Activated naive CD4-positive, alpha-beta T cell treated with anti-CD3 and anti-CD28 coated beads, Interleukin-2, amount 10 ng/mL, durations not matched to agents 5 hours and 36 hours (primary cell): ENCODE measurements at places on chromosomes 12 and 14. TPM values are rescaled to one million over a fixed set of nuclear protein-coding genes. Genes with fewer than 3 reads are reported as not detected.

RGS6 gene
- total RNA-seq: 0.53 TPM

SLC41A2 gene
- 0.82 TPM for total RNA-seq

LAG3 gene
- total RNA-seq: 3.2 TPM

CCDC92 gene
- 21.0 TPM for total RNA-seq

SYCP3 gene
- 0.70 TPM for total RNA-seq

LRP6 gene
- total RNA-seq: 2.3 TPM

GCH1 gene
- 54.6 TPM for total RNA-seq

FOXN3 gene
- 111 TPM for total RNA-seq

MYBPC1 gene
- total RNA-seq: not detected

C1S gene
- 1.5 TPM for total RNA-seq

FLVCR2 gene
- 1.3 TPM for total RNA-seq

CLEC2A gene
- not detected for total RNA-seq

SERPINA1 gene
- 0.14 TPM for total RNA-seq

FBLN5 gene
- total RNA-seq: 3.8 TPM

SIX4 gene
- total RNA-seq: not detected

STK38L gene
- 17.6 TPM for total RNA-seq

CLEC4A gene
- total RNA-seq: 1.3 TPM

TAS2R30 gene
- total RNA-seq: 2.4 TPM

GPX2 gene
- total RNA-seq: not detected

KRT6A gene
- total RNA-seq: not detected

KRT6C gene
- total RNA-seq: not detected

KLHDC1 gene
- total RNA-seq: 2.8 TPM

CACNA2D4 gene
- total RNA-seq: 11.5 TPM

GPR132 gene
- total RNA-seq: 46.9 TPM

CLEC9A gene
- total RNA-seq: not detected

EIF2S3B gene
- total RNA-seq: 2.6 TPM

CLBA1 gene
- 0.43 TPM for total RNA-seq

DHH gene
- 0.24 TPM for total RNA-seq

KRT82 gene
- total RNA-seq: not detected

CYP27B1 gene
- total RNA-seq: 2.2 TPM

GXYLT1 gene
- total RNA-seq: 8.0 TPM

CMA1 gene
- not detected for total RNA-seq

MANSC4 gene
- total RNA-seq: not detected

GPRC5A gene
- total RNA-seq: 0.05 TPM

LRP1-AS gene
- total RNA-seq: not detected

SERPINA6 gene
- not detected for total RNA-seq

SCFD1 gene
- total RNA-seq: 58.6 TPM
